ENCODE measurements at places on chromosomes 1 and 21.
A peak's percentile ranks its signal among the peaks of the same experiment; 100 is the strongest.

DNA sequence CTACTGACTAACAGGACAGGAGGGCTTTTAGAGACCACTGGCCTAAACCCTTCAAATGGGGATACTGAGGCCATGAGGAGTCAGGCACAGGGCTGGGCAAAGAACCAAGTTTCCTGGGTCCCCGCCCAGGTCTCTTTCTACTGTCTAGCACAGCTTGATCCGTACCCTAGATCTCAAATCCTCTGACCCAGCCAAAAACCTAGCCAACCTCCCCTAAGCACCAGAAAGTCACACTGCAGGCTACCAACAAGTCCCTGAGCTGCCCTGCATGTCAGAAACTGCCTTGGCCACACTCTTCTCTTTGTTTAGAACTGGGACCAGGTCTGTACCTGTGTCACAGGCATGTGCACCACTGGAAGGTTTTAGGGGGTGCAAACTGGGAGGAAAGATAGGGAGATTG lies 33.6 kb downstream of the AHDC1 start:
- DNase-seq = no peak

- peak; percentile 41 for DNase-seq
These were observed 14.4 kb downstream of the SLC5A9 start for GRCh38 chr1:48236716-48237470.

DNA sequence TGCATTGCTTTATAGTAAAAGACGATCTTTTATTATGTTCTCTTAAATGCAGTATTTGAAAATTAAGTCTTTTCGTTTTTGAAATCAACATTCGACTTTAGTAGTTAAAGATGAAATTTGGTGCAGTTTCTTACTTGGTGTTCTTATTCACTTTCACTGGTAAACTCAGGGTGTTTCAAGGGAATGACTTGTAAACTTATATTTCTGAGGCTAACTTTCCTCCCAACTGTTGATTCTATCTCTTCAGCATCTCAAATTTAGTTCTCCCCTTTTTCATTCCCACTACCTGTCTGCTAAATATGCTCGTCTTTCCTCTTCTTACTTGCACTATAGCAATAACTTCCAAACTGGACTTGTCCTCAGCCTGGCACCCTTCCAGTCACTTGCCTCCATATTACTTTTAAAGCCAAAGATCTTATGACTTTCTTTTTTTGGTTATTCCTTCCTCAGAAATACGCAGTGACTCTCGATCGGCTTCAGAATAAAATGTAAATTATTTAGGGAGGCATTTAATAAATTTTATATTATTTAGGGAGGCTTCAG lies 988 bp downstream of the SLC35A3 start:
- peak; percentile 5 for DNase-seq

DNA sequence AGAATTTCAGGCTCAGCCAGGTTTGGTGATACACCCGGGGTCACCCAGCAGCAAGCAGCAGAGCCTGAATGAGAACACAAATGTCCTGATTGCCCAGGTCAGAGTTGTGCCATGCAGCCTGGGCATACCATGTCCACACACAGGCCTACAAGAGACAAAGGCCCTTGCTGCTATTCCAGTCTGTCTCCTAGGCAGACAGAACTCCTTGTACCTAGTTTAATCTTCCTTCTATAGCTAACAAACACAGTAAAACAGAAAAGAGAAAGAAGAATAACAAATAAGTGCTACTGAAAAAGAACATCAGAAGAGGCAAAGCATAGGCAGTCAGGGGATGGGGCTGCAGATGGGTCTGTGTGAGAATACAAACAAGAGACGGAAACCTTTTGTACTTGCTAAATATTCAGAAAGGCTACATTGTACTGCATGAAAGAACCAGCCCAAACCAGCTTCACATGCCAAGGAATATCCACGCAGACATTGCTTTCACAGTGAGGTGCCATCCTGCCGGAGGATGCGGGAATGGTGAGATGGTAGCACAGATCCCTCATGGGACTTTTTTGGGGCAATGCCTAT lies 401.7 kb downstream of the OMA1 start:
- DNase-seq = no peak

- DNase-seq = no peak
These were observed 40.6 kb downstream of the DRAM2 start for GRCh38 chr1:111099289-111099688.

GRCh38 chr1:106680776-106681344 lies 375.6 kb upstream of the PRMT6 start:
- no peak for DNase-seq

- DNase-seq = no peak
These were observed 237.3 kb downstream of the NRIP1 start for GRCh38 chr21:14827468-14827867.

DNA sequence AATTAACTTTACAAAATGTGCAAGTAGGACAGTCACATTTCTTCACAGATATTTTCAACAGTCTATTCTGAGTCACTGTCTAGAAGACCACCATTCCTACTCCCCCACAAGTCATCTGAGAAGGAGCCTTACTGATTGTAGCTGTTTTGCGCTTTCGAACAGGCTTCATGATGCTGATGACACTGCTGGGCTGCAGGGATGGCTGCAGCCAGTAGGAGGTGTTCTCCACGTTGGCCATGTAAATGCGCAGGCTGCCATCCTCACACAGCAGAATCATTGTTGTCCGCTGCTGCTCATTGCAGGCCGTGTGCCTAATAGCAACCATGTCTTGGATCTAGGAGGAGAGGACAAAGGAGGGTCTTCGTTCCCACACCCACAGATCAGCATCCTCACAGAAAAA lies 56.9 kb downstream of the UBR4 start:
- DNase-seq = no peak

GRCh38 chr1:226181996-226182714 lies 4.4 kb downstream of the ACBD3 start:
- DNase-seq = peak; percentile 26

Measured in AG08396 (cell line).